ENCODE measurements at places on chromosomes 2 and 18.

DNA sequence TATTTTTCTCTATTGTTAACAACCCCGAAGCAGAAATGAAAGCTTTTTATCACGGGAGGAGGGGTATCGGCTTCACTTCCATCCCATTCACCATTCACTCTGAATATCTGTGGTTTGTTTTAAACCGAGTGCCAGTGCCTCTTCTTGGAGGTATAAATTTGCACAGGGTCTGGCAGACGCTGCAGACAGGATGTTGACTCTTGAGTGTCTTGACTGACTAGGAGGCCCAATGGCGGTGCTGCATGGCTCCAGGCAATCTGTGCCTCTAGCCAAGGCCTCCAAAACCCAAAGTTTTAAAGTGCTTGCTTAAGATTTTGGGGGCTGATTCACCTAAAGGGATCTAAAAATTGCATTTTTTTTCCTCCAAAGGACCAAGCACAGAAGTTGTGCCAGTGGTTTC is 183.8 kb downstream of the LTBP1 start:
- DNase-seq = no peak

DNA sequence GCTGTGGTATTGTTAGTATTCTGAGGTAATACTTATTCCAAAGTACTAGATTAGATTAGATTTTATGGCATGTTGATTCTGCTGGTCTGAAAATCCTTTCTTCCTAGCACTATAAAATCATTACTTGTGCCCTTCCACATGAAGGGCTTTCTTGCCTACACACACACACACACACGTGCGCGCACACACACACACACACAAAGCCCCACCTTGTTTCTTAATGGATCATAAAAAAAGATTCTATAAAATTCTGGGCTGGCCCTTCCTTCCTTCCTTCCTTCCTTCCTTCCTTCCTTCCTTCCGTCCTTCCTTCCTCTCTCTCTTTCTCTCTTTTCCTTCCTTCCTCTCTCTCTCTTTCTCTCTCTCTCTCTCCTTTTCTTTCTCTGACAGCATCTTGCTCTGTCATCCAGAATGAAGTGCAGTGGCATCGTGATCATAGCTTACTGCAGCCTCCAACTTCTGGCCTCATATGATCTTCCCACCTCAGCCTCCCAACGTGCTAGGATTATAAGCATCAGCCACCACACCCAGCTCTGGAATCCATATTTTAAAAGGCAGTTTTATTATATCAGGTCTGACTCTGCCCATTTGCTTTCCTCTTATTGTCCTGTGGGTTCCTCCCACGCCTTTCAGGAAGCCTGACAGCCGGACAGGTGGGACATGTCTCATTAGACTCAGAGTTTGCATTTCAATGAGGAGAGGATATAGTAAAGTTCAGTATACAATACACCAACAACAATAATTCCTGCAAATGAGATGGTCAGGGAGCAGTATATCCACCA is 321.1 kb downstream of the PIK3C3 start:
- no peak for DNase-seq

DNA sequence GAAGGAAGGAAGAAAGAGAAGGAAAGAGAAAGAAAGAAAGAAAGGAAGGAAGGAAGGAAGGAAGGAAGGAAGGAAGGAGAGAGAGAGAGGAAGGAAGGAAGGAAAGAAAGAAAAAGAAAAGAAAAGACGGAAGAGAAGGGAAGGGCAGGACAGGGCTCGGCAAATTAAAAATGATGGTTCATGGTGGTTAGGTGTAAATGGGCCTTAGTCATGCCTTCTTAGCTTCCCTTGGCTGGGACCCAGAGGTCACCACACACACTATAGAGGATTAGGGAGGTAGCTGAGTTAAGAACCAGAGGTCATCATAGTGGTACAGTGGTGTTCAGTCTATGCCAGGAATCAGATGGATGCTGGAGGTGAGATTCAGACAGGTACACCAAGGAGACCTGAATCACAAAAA is 9.3 kb upstream of the ATL2 start:
- no peak for DNase-seq

- no peak for DNase-seq
Measured at GRCh38 chr2:131039908-131040660, 53.2 kb downstream of the FAM168B start.
